ENCODE measurements at places on chromosomes 2 and 18. TPM values are rescaled to one million over a fixed set of nuclear protein-coding genes. Genes with fewer than 3 reads are reported as not detected.

DNA sequence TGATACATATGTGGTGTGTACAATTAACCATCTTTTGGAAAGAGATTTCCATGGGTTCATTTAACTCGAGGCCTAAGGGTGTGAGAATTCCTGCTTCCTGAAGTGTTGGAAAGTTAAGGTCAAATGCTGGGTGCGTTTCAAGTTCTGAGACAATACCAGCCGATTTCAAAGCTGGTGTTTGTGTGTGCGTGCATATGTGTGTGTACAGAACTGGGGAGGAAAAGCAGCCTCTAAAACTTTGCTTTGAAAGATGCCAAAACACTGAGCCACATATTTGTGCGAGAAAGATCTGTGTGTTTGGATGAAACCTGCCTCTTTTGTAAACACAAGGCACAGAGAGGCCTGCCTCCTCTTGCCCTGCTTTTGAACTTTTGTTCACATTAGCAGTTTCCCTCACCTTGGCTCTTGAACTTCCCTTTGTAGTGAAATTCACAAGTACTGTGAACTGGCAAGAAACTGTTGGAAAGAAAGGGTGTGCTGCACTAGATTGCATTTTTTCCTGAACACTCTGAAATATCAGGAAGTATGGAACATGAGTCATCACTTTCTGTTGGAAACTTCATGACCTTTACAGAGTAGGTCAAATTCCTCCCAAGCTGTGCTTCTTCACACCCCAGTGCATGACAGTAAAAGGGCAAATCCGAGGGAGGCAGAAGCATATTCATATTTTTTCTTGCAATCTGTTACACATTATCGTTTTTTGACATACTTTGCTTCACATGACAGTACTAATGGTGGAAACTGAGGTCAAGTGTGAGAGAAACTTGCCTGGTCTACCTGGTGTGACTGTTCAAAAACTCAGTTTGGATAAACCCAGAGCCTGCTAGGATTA, 20.0 kb upstream of the CAVIN2 start:
- DNase-seq: peak; percentile 99

Gene CIDEA
- not detected for total RNA-seq

GRCh38 chr2:16507655-16508489, 157.8 kb downstream of the CYRIA start:
- no peak for DNase-seq

DNA sequence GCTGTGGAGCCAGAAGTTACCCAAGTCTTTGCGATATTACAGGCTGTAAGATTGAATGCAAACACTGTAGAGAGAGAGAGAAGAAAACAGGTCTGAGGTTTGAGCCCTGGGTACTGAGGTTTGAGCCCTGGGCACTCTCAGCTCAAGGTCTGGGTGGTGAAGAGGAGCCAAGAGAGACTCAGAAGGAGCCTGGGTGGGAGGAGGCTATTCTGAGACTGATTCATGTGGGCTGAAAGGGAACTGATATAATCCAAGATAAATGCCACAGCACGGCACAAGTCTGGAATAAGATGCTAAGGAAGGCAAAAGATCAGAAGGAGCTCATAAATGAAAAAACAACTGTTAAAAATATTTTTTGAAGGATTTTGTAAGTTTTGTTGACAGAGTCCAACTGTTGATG, 407.6 kb upstream of the HS6ST1 start:
- DNase-seq: no peak

DNA sequence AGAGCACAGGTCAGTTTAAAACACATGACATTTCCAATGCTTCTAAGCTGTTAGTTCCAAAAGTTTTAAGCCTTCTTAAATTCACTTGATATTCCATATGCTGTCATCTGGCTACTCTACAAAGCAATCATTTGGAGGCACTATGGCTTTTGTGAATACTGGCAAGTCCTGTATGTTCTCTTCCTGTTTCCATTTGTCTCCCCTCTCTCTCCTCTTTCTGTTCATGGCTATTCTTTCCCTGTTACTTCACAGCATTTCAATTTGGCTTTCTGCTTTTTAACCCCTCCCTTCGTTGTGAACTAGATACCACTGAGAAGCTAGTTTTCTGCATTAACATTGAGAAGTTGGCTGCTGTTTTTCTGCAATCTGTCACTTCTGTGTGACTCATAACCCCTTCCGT, 1337.2 kb upstream of the CELF4 start:
- no peak for DNase-seq

DNA sequence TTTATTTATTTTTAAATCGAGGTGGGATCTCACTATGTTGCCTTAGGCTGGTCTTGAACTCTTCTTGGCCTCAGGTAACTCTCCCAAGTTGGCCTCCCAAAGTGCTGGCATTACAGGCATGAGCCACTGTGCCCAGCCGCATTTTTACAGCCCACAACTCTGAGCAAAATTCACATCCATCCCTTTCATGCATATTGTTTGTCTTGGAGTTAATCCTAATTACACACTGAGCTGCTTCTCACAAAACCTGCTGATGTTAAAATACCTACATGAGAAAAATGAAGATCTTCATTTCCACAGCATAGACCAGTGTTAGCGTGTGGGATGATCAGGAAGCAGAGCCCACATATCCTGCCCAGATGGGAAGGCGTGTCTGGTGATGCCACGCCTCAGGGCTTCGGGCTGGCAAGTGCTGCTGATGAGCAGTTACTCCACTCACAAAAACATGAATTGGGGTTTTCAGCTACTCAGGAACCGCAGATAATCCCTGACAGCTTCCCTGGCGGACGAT, 14.6 kb downstream of the ITGB1BP1 start:
- peak; percentile 32 for DNase-seq

Gene DSG1
- total RNA-seq: not detected

- no peak for DNase-seq
Observed at GRCh38 chr2:120887320-120887697, 151.6 kb downstream of the GLI2 start.

DNA sequence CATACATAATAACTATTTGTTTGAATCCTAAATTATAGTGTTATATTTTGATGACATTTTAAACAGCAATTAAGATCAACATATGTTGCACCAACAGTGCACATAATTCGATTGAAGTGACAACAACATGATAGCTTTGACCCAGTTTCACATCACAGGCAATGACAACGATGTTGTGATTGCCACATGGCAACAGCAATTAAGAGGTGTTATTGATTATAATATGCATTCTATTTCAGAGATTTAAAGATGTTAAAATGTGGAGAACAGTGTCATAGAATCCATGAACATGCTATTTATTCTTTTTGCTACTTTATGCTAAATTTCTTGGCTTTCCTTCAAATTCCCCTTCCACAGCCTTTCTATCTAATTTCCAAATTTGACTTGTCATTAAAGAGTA, 68.3 kb upstream of the STAT1 start:
- DNase-seq: no peak

DNA sequence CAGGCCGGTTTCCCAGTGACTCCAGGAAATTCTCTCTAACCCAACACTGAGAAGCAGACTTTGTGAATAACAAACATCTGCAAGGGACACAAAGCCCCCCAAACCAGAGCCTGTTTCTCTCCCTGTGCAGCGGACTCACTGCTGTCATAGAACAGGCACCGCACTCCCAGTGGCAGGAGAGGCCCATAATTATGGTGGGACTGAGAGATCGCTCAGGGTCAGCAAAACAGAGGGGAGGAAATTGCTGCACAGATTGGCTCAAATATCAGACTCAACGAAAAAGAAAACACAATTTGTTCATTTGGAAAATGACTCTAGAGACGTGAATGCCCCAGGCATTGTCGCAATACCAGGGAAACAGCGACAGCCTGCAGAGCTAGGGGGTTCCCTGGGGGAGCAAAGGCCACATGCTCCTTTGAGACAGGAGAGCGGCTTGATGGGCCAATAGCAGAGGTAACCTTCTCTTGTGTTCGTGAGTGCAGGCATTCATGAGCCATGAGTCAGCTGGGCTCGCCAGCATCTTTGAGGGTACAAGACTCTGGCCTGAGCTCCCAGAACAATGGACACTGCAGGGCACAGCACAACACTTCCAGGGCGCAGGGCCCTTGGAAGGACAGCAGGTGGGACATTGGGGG, 143.3 kb upstream of the KLHL29 start:
- DNase-seq: peak; percentile 44

- DNase-seq: no peak
Observed at GRCh38 chr2:30425326-30425725, 21.7 kb upstream of the LCLAT1 start.

DNA sequence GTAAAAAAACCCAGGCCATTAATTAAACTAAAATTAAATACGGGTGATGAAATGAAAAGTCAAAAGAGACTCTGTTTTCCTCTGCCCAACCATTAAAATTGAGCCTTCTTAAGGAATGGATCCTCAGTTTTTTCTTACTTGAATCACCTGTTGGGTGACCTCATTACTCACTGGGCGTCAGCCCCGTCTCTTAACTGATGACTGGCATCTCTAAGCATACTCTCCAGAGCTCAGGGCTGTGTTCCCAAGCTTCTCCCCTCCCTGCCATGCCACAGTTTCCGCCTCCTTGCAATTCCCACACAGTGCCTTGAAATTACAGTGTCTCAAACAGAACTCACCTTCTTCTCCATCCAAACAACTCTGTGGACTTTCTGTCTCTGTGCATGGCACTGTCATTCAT, 421.1 kb upstream of the CELF4 start:
- no peak for DNase-seq

DNA sequence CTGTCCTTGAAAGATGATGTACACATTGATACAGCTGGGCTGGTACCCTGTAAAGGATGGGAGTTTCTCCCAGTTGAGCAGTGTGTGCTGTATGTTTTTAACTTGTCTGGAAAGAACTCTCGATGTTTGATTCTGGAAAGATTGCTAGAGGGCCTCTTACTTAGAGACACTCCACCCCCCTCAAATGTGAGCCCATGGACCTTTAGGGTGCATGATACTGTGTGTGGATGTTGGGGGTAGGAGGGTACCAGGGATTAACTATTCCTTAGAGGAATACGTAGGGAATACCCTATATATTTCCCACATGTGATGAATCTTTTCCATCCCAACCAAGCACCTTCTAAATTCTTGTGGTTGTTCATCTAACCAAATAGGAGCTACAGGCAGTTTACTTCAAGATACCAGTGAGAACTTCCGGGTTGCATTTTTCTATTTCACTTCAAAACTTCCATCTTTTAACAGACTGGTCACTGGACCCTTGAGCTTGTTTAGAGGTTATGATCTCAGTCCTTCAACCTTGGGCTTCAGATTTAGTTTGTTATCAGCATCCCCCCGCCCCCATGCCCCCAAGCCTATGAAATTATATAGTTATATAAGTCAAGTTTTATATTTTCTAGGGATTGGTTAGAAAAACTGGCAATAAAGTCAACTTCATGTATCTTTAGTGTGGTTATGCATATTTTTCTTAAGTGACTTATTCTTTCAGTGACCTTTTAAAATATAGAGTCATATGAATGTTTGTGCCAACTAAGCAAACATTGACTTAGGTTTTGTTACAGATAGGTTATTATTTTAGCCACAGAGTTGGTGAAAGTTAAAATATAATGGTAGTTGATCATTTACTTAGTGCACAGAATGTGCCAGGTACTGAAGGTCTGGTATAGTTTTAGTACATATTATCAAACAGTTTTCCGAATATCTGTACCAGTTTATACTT, 18.2 kb downstream of the AFTPH start:
- peak; percentile 71 for DNase-seq

DNA sequence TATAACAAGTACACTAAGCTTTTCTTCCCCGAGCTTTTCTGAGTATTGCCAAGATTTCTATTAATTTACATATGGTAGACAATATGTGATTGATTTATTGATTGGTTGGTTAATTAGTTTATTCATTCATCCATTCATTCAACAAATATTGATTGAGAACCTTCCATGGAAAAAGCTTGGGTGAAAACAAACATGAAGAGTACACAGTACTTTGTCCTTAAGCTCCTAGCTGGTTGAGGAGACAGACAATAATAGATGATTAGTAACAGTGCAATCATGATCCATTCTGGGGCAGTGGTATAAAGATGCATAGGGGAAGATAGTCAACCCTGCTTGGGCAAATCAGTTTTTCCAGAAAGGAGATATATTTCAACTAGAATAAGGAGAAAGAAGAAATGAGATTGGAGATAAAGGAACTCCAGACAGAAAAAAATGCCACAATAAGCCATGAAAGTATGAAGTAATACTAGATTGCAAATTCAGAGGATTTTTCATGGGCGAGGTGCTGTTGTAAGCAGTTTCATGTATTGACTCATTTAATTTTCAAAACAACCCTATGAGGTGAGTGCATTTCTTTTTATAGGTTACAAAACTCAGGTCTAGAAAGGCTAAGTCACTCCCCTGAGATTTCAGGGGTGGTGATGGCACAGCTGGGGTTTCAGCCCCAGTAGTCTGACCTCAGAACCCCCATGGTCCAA, 129.5 kb downstream of the RND3 start:
- DNase-seq: no peak

DNA sequence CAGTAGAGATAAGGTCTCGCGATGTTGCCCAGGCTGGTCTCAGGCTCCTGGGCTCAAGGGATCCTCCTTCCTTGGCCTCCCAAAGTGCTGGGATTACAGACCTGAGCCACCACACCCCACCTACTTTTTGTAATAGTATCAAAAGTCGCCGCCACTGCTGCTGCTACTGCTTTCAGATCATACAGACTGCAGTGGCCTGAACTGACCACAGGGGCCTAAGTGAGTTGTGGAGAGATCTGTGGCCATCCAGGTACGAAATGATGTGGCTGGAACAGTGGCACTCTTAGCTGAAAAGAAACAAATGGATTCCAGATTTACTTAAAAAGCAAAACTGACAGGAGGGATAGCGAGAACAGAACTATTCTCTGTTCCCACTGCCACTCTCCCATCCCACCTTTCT, 32.9 kb upstream of the POMC start:
- DNase-seq: no peak

GRCh38 chr2:193141998-193142397, 947.3 kb upstream of the TMEFF2 start:
- no peak for DNase-seq

Gene ANKRD29
- 7.1 TPM for total RNA-seq

Gene TLX2
- total RNA-seq: not detected

DNA sequence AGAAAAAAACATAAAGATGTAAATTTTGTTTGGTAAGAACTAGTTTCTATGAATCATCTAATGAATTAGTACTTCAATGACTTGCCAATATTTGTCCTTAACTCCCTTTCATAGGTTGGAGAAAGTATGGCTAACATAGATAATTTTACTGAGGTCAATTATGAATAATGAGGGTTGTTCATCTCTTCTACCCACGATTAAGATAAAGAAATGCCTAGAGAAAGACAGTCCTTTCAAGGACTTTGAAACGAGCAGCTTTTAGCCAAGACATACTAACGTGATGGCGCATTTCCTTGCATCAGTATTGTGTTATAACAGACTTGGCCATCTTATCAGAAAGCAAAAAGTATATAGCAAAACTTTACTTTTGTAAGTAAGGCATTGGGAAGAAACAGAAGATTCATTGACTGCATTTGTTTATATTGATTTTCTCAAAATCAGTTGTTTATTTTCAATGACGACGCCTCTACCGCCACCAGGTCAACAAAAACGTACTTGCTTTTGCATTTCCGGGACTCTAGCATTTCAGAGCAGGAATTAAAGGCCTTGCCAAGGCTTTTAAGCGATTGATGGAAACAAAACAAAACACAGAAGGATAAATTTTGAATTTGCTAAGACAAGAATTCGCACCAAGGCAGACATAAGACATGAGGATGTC, 961 bp downstream of the RBM43 start:
- peak; percentile 47 for DNase-seq
